Esophagus (tissue), 2 donors: ENCODE measurements at places on chromosomes 3 and 15. TPM values are rescaled to one million over a fixed set of nuclear protein-coding genes. Genes with fewer than 3 reads are reported as not detected.

OR5K2 gene
- polyA plus RNA-seq: not detected

SH2D7 gene
- not detected for polyA plus RNA-seq

PPP1R14D gene
- polyA plus RNA-seq: 0.21 TPM

ITIH4 gene
- 6.7 TPM for polyA plus RNA-seq

MITF gene
- 2.0 TPM for polyA plus RNA-seq

ILDR1 gene
- 2.6 TPM for polyA plus RNA-seq

ACTC1 gene
- 0.53 TPM for polyA plus RNA-seq

CCR9 gene
- polyA plus RNA-seq: not detected

PPP2R3A gene
- 3.5 TPM for polyA plus RNA-seq
